MM.1S (cell line): ENCODE measurements at places on chromosomes 12 and 14.

GRCh38 chr12:109127533-109128242 is 11.3 kb downstream of the ACACB start:
- no peak overlapping the region for H3K27ac ChIP-seq
- peaks cover 15% of the 10 kb centered on the region for H3K4me1 ChIP-seq
- H3K36me3 ChIP-seq = no peaks in the 10 kb centered on the region
- no peaks in the 10 kb centered on the region for H3K27me3 ChIP-seq
- H3K4me3 ChIP-seq = no peak overlapping the region
- DNase-seq = no peak

DNA sequence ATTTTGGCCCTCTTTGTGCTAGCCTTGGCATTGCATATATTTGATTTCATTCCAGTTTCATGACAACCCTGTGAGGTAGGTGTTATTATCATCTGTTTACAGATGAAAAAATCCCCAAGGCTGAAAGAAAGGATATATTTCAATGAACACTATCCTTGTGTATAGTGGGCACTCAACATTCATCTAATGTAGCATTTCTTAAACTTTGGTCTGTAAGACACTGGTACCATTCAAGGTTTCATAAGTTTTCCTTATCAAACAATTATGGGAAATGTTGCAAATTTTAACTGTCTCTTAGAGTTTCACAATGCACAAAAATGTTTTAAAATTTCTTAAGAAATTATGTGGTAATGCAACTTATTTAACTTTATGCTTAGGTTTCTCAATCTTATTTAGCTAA is 44.3 kb downstream of the ATP23 start:
- DNase-seq = no peak
- no peaks in the 10 kb centered on the region for H3K4me1 ChIP-seq
- H3K36me3 ChIP-seq = no peaks in the 10 kb centered on the region

DNA sequence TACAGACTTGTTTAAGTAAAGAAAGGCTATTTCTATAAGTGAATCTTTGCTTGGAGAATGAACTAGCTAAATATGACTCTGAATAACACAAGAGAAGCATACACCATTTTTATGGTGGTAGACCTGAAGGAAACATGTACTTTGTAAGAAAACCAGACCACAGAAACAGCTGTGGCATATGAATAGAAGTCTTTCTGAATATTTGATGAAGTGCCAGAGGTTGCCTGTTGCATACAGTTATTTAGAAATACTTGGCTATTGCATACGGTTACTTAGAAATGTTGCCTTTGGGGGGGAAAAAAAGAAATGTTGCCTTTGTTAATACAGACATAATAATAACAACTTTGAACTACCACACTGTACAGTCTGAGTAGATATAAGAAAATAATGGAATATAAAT is 16.8 kb upstream of the LEMD3 start:
- no peaks in the 10 kb centered on the region for H3K27me3 ChIP-seq
- H3K4me3 ChIP-seq = no peak overlapping the region
- H3K36me3 ChIP-seq = no peaks in the 10 kb centered on the region
- H3K27ac ChIP-seq = no peak overlapping the region
- peaks cover 14% of the 10 kb centered on the region for H3K4me1 ChIP-seq
- DNase-seq = no peak

DNA sequence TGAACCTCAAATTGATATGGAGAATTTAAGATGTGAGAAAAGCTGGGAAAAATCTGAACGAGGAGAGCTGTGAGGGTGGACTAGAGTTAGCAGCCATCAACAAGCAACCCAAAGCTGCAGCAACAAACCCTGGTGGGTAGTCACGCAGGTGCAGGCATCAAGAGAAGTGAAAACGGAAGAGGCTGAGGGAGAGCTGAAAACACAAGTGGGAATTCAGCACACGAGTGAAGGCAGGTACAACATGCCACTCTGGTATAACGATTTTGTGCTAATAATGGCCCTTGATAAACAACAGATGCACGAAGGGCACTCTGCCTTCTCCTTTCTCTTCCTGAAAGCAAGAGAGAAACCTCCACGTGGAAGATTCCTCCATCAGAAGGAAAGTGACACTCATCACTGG is 11.5 kb downstream of the TCL1B start:
- no peaks in the 10 kb centered on the region for H3K36me3 ChIP-seq
- DNase-seq = no peak
- no peaks in the 10 kb centered on the region for H3K4me1 ChIP-seq
- no peak overlapping the region for H3K27ac ChIP-seq

DNA sequence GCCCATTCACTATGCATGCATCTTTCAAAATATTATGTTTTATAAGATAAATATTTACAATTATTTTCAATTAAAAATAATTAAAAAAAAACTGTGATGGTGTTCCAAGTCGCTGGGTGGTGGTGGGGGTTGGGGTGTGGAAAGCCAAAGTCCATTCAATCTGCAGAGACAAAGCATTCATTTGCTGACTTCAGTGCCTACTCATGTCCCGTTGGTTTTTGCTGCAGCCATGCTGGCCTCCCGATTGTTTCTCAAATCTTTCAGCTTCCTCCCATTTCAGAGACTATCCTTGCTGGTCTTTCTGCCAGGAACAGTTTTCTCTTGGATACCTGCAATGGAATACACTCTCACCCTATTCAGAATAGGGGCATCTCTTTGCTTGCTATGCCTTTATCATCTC is 331.5 kb upstream of the NOVA1 start:
- no peak overlapping the region for H3K4me3 ChIP-seq
- H3K36me3 ChIP-seq = no peaks in the 10 kb centered on the region
- no peaks in the 10 kb centered on the region for H3K4me1 ChIP-seq

DNA sequence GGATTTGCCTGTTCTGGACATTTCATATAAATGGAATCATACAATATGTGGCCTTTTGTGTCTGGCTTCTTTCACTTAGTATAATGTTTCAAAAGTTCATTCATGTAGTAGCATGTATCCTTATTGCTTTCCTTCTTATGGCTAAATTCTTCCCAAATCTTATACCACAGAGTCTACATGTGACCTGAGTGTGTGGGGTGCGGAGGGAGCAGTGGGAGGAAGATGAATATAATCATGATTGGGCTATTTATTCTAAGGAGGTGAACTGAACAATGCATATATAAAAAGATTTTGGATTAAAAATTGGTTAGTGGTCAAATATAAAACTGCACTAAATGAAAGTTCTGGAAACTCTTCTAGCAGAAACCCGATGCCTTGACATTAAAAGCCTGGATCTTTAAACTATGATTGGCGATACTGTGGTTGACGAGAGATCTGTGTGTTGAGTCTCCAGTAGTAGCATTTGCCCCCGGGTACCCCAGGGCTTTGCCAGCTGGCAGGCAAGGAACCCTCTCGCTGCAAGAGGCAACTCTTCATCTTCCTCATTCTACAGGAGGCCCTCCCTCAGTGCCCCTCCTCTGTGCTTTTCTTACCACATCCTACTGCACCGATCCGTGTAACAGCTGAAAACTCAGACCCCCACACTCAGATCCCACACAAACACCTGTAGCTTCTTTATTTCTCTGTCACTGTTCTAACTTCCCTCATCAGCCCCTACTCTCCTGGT is 2.6 kb downstream of the CYP46A1 start:
- H3K27me3 ChIP-seq = no peaks in the 10 kb centered on the region
- no peak overlapping the region for H3K27ac ChIP-seq
- no peak for DNase-seq
- H3K4me1 ChIP-seq = no peaks in the 10 kb centered on the region
- H3K36me3 ChIP-seq = no peaks in the 10 kb centered on the region

- H3K4me1 ChIP-seq = no peaks in the 10 kb centered on the region
- no peak overlapping the region for H3K4me3 ChIP-seq
- no peaks in the 10 kb centered on the region for H3K27me3 ChIP-seq
- H3K27ac ChIP-seq = no peak overlapping the region
- H3K36me3 ChIP-seq = no peaks in the 10 kb centered on the region
Measured at GRCh38 chr14:44798386-44799242, 163.1 kb downstream of the KLHL28 start.

- no peaks in the 10 kb centered on the region for H3K36me3 ChIP-seq
- no peak overlapping the region for H3K27ac ChIP-seq
- no peaks in the 10 kb centered on the region for H3K27me3 ChIP-seq
- H3K4me1 ChIP-seq = peaks cover 7% of the 10 kb centered on the region; the same call in 1 of the 2 replicates
Measured at GRCh38 chr14:31949709-31950108, 127.4 kb upstream of the ARHGAP5 start.
